ENCODE measurements at places on chromosomes 12 and 14.

- no peak for DNase-seq
Observed at GRCh38 chr14:98682726-98683125, 589.3 kb downstream of the BCL11B start.

- no peak for DNase-seq
Observed at GRCh38 chr12:110330544-110330943, 49.5 kb downstream of the ATP2A2 start.

GRCh38 chr12:83245156-83245555, 558.5 kb downstream of the TMTC2 start:
- no peak for DNase-seq

DNA sequence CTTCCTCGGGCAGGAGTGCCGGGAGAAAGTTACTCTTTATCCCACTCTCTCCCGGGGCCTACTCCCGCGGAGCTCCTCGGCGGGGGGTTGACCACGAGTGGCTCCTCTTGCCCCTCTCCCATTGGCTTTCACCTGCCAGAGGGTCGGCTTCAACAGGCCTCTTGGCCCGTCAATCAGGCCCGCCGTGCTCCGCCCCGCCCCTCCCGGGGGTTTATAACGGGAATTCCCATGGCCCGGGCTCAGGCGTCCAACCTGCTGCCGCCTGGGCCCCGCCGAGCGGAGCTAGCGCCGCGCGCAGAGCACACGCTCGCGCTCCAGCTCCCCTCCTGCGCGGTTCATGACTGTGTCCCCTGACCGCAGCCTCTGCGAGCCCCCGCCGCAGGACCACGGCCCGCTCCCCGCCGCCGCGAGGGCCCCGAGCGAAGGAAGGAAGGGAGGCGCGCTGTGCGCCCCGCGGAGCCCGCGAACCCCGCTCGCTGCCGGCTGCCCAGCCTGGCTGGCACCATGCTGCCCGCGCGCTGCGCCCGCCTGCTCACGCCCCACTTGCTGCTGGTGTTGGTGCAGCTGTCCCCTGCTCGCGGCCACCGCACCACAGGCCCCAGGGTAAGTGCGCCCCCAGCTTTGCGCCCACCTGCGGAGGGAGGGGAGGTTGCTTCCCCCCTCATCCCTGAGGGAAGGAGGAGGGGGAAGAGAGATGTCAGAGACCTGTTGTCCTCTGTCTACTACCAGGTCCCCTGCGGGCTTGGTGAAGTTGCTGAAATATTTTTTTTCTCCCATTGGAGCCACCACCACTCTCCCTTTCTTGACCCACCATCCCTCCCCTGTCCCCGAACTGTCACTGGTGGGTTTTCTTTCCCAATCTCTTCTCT, at the start of gene SMOC1:
SMOC1 (plus strand) TSS at position 242 of the 869 bp plus-strand sequence; CDS start at position 505, 263 bp downstream.
- peak; percentile 57 for DNase-seq

- no peak for DNase-seq
Observed at GRCh38 chr12:117718141-117718540, 250.6 kb downstream of the KSR2 start.

DNA sequence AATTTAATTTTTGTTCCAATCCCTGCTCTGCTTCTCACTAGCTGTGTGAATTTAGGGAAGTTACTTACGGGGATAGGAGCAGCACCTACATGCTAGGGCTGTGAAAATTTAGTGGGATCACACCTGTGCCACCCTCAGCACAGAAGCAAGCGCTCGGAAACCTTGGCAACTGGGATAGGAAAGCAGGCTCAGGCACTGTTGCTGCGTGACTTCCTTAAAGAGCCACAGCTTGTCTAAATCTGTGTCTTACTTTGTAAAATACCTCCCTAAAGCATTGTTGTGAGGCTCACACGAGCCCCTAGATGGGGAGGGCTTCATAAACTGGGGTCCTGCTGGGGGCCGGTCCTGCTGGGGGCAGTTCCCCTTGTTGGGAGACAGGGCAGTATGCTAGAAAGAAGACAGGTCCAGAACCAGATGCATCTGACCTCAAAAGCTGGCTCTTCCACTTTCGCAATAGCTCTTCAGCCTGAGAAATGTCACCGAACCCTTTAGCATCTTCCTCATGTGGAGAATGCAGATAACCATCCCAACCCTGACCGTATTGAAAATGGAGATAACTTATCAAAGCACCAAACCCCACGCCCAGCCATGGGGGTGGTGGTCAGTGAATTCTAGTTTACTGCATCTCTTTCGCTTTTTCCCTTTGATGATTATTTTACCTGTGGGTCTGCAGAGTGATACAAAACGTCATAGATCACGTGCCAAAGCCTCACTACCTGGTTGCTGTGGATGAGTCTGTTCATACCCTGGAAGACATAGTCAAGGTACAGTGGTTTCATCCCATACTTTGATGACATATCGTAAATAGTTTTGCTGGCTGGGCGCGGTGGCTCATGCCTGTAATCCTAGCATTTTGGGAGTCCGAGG, 54.1 kb downstream of the AK7 start:
- no peak for DNase-seq

DNA sequence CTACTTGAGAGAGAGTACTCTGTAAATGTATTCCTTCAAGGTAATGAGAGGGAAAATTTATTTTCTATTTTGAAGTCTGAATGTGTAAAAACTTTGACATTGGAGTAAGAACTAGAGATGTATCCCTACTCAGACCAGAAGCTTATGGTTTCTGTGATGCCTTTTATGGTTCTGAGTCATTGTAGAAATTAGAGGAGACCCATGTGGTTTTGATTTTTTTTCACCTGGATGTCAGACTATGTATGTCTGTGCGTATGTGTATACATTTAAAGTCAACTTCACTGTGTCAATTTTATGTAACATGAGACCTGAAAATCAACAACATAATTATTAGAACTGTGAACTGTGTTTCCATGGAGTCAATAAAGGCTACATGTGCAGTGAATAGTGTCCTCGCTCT, 302.0 kb downstream of the TRHDE start:
- DNase-seq = no peak

DNA sequence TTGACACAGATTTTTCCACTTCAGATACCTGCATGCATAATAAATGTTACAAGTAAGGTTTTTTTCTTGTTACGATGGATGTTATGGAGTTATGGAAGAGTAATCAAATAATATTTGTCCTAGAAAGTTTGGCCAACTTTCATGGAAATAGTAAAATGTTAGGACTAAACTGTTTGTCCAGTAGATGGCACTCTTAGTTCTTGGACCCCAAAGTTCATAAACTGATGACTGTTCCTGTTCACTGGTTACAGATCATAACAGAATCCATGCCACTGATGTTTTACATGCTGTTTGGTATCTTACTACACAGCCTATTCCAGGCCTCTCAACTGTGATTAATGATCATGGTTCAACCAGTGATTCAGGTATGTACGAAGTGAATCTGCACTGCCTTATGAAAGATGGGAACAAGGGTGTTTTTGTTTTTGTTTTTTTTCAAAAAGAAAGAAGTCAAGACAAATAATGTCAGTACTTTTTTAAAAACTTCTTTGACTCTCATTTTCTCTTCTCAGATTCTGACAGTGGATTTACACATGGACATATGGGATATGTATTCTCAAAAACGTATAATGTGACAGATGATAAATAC, 48.8 kb upstream of the SLCO1C1 start:
- no peak for DNase-seq

DNA sequence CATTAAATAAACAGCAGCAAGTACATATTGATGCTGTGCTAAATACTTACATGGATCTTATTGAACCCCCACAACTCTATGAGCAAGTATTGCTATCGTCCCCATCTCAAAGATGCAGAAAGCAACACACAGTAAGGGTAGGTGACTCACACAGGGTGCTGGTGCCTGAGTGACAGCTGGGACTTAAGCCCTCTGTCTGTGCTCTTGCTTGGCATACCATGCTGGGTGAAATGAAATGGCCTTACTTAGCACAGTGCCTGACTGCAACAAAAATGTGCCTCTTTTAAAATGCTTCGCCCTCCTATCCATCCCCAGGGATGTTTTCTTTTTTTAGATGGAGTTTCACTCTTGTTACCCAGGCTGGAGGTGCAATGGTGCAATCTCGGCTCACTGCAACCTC, 788 bp downstream of the TEX52 start:
- DNase-seq = no peak

- DNase-seq = peak; percentile 46
Observed at GRCh38 chr14:72443991-72444441, 449.9 kb downstream of the DPF3 start.

DNA sequence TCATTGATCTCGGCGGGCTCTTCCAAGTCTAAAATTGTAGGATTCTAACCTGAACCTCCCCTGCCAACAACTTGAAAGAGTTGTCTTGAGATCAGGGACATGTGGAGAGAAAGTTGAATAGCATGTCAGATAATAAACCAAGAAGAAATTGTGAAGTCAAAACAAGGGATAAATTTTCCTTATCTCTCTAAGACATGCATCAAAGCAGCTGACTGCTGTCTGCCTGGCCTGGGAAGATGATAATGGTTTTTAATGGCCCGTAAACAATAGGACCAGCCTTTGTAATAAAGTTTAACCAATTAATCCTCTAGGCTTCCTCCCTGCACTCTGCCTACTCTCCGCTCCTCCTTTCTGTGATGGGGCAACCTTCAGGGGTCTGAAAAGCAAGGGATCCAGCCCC, 67.9 kb downstream of the DPF3 start:
- DNase-seq = no peak

GRCh38 chr12:2501464-2502191, 293.1 kb upstream of the FKBP4 start:
- DNase-seq = no peak

GRCh38 chr12:130196827-130197226, 34.6 kb downstream of the FZD10 start:
- DNase-seq = no peak

DNA sequence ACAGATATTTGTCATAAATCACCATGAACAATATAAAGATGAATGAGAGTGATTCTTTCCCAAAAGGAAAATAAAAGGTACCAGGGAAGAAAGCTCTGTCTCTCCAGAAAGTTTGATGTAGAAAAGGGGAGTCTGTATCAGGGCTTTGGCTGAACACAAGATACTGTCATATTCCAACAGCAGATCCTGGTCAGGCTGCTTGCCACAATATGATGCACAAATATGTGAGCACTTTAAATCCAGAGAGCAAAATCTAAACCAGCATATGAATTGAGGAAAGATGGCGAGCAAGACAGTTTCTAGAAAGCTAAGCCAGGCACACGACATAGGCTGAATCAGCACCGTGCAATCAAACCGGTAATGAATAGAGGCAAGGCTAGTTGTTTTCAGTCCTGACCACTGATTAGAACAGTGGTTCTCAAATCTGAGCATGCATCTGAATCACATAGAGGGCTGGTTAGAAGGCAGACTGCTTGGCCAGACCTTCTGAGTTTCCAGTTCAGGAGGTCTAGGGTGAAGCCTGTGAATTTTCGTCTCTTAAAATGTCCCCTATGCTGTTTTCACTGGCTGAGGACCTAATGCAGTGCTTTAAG, 60.7 kb downstream of the PLCZ1 start:
- DNase-seq = no peak

- no peak for DNase-seq
Observed at GRCh38 chr14:35940291-35940690, 114.2 kb downstream of the BRMS1L start.

DNA sequence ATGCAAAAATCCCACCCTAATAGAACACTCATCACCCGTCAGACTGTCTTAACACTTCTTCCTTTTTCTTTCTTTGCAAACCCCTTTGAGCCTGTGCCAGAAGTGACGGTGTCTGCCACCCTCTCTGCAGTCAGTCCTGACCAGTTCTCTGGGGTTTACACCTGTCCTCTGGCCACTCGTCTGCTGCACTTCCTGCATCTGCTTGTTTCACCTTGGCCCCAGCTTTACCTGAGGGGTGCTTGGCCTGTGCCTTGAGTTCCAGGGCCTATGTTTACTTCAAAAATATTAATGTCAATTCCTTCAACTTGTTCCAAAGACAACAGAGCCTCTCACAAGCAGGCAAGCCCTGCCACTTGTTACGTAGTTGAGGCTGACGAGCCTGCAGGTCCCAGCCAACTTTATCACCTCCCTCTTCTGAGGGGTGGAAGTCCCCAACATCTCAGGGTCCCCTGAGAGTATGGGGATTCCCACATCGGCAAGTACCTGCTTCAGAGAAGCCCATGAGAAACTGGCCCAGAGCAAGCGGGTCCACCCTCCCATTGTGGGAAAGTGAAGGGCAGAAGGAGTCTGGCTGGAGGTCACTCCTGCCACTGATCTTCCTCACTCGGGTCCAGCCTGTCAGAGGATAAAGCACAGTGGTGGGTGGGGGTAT, 205.4 kb downstream of the DAD1 start:
- no peak for DNase-seq

GRCh38 chr14:59239022-59239421, 50.6 kb downstream of the DAAM1 start:
- no peak for DNase-seq

GRCh38 chr14:62301080-62301479, 538.9 kb downstream of the SNAPC1 start:
- no peak for DNase-seq

DNA sequence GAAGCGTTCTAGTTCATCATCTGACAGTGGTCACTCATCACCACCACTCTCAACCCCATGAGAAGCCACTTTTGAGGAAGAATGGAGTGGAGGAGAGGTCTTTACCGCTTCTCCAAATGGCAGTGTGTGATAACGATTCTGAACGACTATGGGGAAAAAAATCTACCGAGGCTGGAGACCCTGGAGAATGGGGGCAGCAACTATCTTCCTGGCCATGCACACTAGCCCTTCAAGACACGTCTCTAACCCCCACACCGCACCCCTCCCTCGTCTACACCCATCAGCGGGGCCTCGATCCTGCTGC, 365 bp downstream of the ING4 start:
- DNase-seq = no peak

DNA sequence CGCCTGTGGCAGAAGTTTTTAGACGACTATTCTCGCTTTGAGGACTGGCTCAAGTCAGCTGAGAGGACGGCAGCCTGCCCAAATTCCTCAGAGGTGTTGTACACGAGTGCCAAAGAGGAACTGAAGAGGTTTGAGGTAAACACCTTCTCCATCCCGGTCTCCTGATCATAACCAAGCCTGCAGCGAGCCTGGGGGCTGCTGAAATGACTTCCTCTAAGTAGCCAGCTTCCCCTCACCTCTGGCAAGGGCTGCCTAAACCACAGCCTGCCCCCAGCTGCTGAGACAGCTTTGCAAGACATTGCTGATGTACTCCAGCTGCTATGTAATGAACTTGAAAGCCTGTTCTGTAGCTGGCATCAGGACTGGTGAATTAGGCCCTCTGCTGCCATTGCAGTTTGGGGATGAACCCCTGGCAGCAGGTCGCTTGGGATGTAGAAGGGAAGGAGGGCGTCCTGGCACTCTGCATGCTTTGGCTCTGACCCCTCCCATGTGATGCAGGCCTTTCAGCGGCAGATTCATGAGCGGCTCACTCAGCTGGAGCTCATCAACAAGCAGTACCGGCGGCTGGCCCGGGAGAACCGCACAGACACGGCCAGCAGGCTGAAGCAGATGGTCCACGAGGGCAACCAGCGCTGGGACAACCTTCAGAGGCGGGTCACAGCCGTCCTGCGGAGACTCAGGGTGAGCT, 84.6 kb downstream of the ESR2 start:
- no peak for DNase-seq

Measured in activated CD4-positive, alpha-beta T cell treated with anti-CD3 and anti-CD28 coated beads for 48 hours (primary cell).